Stimulated activated CD4-positive, alpha-beta T cell treated with anti-CD3 and anti-CD28 coated beads, Interleukin-15, amount 100 ng/mL, for 24 hours (primary cell): ENCODE measurements at places on chromosomes 5 and 9.

DNA sequence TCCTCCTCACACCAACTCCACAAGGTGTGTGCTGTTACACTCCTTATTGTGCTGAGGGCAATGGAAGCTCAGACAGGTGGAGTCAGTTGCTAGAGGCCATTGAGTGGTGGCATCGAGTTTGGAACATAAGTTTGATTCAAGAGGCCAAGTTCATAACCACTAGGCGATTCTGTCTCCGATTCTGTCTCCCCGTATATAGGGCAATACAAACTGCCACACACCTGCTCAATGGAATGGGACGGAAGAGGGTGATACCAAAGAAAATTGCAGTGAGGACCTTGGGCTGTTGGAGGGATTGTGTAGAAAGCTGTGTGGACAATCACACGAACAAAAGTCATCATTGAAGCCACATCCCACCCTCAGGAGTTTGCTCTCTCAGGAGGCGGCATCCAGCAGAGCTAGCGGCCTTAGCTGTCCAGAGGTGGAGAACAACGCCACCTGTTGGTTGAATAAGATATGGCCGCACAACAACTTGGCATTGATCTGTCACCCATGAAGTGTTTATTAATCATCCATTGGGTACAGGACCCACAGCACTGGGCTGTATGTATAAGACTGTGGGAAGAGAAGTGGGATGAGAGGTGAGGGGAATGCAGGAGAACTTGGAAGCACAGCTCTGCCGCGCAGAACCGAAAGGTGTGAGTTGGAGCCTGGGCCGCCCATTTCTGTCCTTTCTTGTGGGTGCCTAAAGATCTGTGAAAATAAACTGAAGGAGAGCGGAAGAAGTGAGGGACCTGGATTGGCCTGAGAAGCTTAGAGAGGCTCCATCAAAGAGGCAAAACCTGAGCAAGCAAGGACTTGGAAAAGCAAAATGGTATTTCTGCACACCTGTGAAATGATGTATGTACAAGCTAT is 16.1 kb upstream of the NEUROG1 start:
- peak; percentile 75 for DNase-seq

DNA sequence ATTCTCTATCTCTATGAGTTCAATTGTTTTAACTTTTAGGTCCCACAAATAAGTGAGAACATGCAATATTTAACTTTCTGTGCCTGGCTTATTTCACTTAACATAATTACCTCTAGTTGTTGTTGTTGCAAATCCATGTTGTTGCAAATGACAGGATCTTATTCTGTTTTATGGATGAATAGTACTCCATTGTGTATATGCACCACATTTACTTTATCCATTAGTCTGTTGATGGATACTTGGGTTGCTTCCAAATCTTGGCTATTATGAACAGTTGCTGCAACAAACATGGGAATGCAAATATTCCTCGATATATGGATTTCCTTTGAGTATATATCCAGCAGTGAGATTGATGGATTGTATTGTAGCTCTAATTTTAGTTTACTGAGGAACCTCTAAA is 36.3 kb downstream of the MEGF9 start:
- no peak for DNase-seq

GRCh38 chr9:27110181-27110580 is 1.2 kb downstream of the TEK start:
- DNase-seq: no peak

GRCh38 chr5:156103155-156103885 is 223.6 kb upstream of the SGCD start:
- no peak for DNase-seq

- DNase-seq: peak; percentile 5
These were observed 711 bp downstream of the PGGT1B start for GRCh38 chr5:115262011-115262320.

DNA sequence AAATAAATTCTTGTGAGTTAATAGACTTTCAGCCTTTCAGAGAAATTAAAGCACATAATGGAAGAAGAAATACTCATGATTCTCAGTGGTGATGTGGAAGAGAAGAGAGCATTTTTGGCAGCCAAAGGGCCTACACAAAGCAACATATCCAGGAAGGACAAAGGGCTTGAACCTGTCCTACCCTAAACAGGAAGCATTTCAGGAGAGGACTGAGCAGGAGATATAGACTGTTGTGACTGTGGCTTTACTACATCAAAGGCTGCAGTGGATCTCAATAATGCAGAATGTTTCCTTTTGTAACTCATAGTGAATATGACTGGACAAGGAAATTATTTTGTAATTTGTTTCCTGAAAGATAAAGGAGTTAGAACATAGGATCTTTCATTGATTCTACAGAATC is 1.3 kb upstream of the PARP8 start:
- DNase-seq: no peak

DNA sequence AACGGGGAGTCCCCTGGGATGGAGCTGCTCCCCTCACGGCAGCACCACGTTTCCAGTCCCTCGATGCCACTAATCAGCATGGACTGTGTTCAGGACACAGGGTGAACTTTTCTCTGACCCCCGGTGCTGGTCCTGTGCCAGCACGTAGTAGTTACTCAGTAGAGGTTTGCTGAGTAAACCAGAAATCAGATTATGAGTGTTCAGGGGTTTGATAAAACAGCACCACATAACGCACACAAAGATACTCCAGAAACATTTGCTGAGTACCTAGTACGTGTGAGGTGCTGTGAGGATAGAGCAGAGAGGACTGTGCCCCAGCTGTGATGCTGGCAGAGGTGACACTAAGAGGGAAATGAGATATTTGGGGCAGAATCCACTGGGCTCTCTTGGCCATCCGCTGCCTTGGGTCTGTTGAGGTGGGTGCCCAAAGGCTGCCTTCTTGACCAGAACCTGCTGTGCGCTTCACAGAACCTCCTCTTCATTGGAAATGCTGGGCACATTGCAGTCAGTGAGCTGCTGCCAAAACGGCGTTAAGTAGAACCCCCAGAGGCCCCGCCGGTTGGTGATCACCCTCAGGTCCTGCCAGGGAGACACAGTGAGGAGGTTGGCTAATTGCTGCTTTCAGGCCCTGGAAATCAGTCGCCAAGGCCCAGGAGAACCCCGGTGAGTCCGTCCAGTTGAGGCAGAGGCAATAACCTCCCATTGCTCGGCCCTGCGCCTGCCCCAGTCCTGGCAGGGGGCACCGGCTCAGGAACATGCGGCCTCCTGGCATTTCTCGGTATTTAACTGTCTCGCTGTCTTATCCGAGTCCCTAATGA is 49.4 kb downstream of the NEURL1B start:
- no peak for DNase-seq

- peak; percentile 38 for DNase-seq
These were observed 18.8 kb downstream of the NANS start for GRCh38 chr9:98075332-98075805.

GRCh38 chr5:36607838-36608783 is 1.7 kb downstream of the SLC1A3 start:
- no peak for DNase-seq

DNA sequence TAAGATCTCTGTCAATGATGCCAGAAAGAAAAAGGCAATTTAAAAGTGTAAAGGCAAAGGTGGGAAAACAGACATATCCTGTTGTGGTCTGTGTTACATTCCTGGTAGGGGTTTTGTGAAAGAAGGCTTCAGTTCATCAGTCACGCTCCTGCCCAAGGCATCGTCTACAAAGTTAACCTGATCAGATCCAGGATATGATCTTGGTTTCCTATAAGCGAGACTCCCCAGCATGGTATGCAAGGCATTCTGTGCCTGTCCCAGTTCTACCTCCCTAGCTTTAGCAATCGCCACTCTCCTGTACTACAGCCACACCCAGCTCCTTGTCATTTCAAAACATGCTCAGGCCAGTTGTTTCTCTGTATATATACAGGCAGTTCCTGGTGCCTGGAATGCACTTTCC is 58.0 kb upstream of the PTPN3 start:
- no peak for DNase-seq

DNA sequence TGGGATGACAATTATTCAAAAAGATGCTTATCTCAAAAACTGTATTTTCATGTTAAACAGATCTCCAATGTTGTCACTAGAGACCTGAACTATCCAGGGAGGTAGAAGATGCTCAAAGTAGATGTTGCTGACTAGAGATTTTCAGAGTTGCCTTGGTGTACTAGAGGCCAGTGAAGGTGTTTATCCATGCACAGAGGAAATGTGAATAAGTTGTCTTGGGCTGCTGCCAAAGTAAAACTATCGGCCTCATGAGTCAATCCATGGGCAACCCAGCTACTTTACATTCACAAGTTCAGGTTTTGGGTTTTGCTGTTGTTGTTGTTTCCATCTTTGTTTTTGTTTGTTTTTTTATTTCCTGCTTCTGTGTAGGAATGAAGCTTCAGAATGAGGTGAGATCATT is 141.1 kb upstream of the RANBP3L start:
- DNase-seq: no peak

DNA sequence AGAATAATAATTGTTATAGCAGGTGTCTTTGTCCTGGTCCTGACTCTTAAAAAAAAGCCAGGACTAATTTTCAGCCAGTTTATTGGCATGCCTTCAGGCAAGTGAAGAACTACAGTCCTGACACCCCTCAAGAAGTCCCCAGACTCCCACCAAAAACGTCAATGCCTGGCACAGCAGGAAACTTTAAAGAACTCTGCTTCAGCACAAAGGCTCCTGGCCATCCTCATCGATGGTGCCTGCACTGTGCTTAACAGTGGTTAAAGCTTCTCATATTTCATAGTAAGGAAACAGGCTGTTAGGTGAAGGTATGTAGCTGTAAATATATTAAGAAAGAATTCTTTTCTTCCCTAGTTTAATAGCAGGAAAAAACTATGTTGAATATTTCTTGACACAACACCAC is 280.1 kb upstream of the PUM3 start:
- DNase-seq: no peak

- DNase-seq: no peak
These were observed 780 bp upstream of the CCNJL start for GRCh38 chr5:160312960-160313727.

GRCh38 chr9:133118568-133118967 is 2.5 kb downstream of the RALGDS start:
- no peak for DNase-seq

- no peak for DNase-seq
These were observed 234.6 kb downstream of the CACNA1B start for GRCh38 chr9:138112090-138112748.

- DNase-seq: no peak
These were observed 50.3 kb upstream of the TGFBR1 start for GRCh38 chr9:99054581-99054980.

DNA sequence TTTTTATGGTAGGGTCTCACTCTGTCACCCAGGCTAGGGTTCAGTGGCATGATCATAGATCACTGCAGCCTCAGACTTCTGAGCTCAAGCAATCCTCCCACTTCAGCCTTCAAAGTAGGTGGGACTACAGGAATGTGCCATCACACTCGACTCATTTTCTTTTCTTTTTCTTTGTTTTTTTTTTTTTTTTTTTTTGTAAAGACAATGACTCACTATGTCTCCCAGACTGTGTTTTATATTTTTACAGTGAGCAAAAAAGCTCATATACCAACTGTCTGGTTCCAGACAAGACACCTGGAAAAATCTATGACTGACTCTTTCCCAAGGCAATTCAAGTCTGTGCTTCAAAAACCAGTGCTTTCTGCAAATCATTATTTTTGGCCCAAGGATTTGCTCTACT is 10.8 kb upstream of the FOXD1 start:
- DNase-seq: no peak

DNA sequence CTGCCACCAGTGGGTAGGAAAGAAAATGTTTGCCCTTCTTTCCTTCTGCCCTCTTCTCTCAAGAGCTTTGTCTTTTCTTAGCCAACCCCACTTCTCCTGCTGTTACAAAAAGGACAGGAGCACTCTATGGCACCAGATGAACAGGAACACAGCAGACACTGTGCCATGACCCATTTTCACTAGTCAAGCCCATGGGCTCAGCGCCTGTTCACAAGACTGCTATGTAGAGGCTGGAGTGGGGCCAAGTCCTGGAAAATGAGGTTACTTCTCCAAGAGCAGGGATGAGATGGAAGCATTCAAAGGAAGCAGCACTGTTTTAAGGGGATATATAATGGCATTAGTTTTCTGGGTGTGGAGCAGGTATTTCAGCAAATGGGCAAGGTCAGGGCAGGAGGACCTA is 46.8 kb upstream of the GRAMD2B start:
- no peak for DNase-seq

- no peak for DNase-seq
These were observed 34.1 kb upstream of the ADAMTS2 start for GRCh38 chr5:179379321-179379890.

- no peak for DNase-seq
These were observed 52.0 kb upstream of the GDNF start for GRCh38 chr5:37891832-37892231.

DNA sequence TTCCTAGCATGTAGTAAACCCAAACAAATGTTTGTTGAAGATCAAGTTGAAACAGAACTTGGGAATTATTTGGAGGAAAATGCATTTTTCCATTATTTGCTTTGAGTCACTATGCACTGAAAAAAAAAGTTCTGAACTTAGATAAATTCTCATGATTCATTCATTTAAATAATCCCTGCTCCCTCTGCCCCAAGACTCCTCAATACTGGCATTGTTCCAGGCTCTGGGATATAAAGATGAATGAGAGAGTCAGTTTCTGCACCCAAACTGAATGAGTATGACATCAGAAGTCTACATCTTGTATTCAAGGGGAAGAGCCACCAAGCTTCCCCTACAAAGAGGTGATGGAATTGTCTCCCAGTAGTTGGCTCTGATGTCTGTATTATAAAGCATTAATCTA is 123.9 kb downstream of the SEC61B start:
- DNase-seq: no peak

GRCh38 chr5:166102947-166103346 is 2188.5 kb upstream of the WWC1 start:
- no peak for DNase-seq

- DNase-seq: no peak
These were observed 566.0 kb upstream of the CDH18 start for GRCh38 chr5:20554001-20554400.

DNA sequence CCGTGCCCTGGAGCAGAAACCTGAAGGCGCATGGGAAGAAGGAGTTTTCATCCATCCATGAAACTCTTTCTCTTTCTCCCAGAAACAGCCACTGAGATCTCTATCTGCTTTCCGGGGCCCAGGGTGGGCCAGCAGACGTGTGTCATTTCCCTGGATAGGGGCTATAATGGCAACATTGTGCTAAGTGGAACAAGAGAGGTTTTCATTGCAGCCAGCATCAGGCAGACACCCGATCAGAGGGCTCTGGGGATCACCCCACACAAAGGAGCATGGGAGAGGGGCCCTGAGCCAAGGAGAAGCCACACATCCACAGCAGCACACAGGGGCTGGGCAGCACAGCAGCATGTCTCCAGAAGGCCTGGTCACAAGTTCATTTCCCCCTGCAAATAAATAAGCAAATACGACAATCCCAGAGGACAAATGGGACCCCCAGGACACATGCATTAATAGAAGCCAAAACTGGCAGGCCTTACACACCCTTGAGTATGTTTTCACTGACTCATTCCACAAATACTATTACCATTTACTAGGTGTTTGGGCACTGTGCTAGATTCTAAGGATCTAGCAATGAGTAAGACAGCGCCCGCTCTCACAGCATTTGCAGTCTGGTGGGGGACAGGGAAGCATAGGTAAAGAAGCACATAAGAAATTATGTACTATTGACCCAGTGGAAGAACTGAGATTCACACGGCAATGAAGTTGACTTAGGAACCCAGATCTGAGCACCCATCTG is 4.3 kb upstream of the AFAP1L1 start:
- no peak for DNase-seq
